ENCODE measurements at places on chromosomes 7 and 10. TPM values are rescaled to one million over a fixed set of nuclear protein-coding genes. Genes with fewer than 3 reads are reported as not detected.

Gene PODXL
- 0.27 TPM for polyA plus RNA-seq

Gene MLXIPL
- not detected for polyA plus RNA-seq

Gene NCF1
- polyA plus RNA-seq = not detected

DNA sequence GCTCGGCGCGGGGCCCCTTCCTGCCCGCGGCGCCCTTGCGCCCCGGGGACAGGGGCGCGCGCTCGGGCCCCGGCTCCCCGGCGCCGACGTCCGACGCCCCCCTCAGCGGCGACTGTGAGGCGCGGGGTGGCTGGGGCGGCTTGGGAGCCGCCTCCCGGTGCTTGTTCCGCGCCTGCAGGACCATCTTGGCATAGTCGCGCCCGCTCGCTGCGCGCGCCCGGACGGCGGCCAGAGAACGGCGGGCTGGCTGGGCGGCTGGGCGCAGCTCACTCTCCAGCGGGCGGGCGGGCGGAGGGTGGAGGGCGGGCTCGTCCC, at the start of gene DPY19L1:
Gene DPY19L1 (minus strand): TSS at position 275 of the 315 bp plus-strand sequence. CDS start 91 bp downstream, at position 184.
- no peak for DNase-seq

GRCh38 chr7:91504919-91505318, 240.7 kb downstream of the FZD1 start:
- DNase-seq = no peak
